ENCODE measurements at places on chromosomes 2 and 18. TPM values are rescaled to one million over a fixed set of nuclear protein-coding genes. Genes with fewer than 3 reads are reported as not detected.

The GALNT3 gene
- 0.08 TPM for total RNA-seq

The PLB1 gene
- total RNA-seq, result 2.4 TPM

The REG3A gene
- not detected for total RNA-seq

DNA sequence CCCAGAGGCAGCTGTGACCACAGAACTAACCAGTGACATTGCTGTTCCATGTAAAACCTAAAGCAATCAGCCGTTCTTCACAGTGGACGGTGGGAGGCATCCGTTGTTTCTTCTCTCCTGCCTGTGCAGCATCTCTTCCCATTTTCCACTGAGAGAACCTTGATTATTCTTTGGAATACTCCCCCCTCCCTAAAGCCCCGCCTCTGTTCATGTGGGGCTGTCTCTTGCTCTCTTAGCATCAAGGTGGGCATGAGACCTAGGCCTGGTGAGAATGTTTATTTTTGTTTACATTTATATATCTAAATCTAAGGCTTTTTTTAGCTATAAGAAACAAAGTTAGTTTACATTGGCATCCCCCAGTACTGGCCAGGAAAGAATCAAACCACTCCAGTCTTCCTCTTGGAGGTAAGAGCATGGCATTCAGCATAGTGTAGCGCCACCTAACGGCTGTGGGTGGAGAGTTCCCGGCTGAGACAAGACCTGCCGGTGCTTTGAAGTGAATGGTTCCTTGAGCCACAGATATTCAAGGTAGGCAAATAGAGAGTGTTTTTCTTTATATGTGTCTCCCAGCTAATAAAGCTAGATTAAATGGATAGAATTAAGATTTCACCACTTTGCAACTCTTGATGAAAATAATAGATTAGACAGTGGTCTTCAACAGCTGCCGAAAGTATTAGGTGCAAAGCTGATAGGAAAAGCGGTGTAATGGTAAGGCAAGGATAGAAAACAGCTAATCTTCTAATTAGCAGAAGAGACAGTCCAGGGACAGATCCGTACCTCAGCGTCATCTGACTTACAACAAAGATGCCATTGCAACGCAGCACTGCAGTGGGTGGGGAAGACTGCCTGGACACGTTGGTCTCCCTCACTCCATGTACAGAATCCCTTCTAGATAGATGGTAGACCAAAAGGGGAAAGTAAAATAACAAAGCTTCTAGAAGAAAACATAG lies 219.6 kb upstream of the RAB12 start:
- DNase-seq, result peak; percentile 45

GRCh38 chr18:75364512-75365253 lies 62.8 kb downstream of the SMIM21 start:
- DNase-seq, result no peak

The SLC5A7 gene
- total RNA-seq, result not detected

- DNase-seq, result no peak
Observed at GRCh38 chr2:171244970-171245782, 84.5 kb upstream of the TLK1 start.

The MYO5B gene
- 0.44 TPM for total RNA-seq

DNA sequence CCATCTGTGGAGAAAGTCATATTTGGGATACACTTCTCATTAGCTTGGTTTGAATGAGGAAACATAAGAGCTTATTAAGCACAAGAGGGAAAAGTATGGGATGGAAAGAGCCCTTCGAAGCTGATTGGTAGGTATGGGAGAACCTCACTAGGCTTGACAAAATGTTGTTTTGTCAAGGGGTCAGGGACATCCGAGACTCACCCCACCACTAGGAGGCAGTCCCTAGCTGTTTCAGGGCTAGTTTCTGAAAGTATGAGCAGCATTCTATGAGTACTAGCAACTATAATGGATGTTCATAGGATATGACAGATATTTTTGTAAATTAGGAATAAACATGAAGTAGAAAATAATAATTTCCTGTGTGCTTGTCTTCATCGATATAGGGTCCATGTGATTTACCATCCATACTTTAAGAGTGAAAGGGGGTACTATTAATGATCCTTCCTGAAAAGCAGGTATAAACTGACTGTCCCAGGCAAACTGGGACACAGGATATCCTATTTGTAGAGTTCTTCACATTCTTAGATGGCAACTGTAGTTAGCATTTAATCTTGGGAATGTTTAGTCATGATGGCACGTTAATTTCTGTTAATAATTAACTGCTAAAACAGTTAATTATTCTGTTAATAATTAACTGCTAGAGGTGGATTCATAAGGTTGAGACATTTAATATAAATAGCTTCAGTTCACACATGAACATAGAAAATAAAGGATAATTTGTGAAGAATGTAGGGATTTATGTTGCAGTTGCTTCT lies 28.4 kb downstream of the OTX1 start:
- no peak for DNase-seq

DNA sequence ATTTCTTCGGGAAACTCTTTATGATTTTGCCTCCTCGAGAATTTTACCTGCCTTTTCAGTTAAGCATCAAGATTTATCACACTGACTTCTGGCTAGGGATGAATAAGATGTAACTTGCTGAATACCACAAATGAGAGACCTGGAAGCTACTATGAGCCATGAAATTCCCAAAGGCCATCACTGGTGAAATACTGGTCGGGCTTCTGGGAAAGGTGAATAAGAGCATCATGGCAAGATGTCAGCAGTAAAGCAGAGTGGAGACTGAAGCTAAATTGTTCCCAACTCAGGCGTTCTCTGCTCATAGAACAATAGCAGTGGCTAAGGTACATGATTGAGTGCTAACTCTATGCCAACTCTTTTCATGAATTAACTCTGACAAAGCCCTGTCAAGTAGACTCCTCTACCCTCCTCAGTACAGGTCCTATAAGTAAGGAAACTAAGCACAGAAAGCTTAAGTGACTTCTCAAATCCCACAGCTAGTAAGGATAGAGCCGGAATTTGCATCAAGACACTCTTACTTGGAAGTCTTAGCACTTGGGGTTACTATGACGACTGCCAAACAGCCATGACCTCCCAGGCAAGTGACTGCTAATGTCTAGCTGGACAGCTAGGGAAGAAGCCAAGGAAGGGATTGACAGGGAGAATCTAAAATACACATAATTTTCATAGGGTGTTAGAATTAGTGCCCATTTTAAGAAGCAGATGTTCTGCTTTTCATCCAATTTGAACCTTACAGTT lies 22.7 kb upstream of the DSC3 start:
- no peak for DNase-seq

DNA sequence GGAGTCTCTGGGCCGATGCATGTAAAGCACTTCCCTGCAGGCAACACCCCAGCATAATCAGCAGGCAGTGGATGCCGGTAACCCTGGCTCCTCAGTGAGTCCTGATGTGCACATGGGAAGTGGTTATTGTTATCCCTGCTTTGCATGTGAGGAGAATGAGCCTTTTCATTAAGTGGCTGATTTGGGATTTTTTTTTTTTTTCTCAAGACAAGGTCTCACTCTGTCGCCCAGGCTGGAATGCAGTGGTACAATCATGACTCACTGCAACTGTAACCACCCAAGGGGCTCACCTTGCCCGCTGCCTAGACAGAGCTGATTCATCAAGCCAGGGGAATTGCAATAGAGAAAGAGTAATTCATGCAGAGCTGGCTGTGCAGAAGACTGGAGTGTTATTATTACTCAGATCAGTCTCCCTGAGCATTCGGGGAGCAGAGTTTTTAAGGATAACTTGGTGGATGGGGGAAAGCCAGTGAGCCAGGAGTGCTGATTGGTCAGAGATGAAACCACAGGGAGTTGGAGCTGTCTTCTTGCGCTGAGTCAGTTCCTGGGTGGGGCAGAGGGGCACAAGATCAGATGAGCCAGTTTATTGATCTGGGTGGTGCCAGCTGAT lies 95.4 kb downstream of the SOCS6 start:
- no peak for DNase-seq

The DSG1 gene
- total RNA-seq, result 1.3 TPM

The KCNIP3 gene
- total RNA-seq, result 4.6 TPM

All from left ventricle myocardium inferior (tissue), 1 donor.